ENCODE measurements at places on chromosomes 4 and X.

DNA sequence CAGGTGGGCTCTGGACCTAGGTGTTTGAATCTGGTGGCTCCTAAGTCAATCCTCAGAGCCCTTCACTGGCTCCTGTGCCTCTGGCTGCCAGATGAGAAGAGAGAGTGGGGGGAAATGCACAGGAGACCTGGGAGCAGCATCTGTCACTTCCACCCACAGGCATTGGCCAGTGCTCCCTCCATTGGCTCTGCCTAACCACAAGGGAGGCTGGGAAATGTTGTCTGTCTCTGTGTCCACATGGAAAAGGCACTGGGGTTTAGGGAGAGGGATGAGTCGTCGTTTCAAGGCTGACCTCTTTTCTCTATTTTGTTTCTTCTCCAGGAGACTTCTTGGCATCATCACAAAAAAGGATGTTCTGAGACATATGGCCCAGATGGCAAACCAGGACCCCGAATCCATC lies 76.4 kb downstream of the CLCN4 start:
- no peak for DNase-seq

- no peak for DNase-seq
Measured at GRCh38 chrX:38437093-38437492, 84.7 kb downstream of the OTC start.

DNA sequence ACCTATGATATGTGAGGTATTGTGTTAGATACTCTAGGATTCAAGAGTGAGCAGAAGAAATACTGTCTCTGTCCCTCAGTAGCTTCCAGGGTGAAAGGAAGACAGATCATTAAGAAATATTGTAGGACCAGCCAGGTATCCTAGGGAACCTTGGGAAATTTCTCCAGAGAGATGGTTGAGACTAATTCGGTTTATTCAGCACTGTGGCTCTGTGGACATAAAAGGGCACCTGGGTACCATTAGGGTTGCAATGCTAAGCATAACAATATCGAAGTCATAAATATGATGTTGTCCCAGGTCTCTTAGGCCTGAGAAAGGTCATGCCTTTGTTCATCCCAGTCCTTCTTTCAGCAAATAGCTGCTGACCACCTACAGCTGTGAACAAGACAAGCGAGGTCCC lies 61.0 kb downstream of the FAM114A1 start:
- no peak for DNase-seq

DNA sequence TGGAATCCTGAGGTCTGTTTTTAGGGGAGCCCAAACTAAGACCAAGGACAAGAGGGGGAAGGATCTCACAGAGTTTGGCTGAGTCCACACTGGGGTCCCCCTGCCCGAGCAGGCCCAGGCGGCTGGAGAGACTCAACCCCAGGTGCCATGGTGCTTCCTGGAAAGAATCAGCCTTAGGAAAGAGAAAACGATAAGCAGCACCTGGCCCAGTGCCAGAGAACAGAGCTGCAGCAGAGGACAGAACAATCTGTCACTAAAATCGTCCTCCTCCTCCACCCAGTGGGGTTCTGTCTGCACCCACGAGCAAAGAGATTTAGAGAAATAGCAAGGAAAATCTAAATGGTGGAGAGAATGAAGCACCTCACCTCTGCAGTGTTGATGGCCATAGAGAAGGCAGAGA lies 470.5 kb downstream of the BCOR start:
- DNase-seq, result no peak
